ENCODE measurements at places on chromosomes 1 and 21. TPM values are rescaled to one million over a fixed set of nuclear protein-coding genes. Genes with fewer than 3 reads are reported as not detected.

The HRNR gene
- total RNA-seq = not detected

The PLA2G4A gene
- 0.40 TPM for total RNA-seq

GRCh38 chr1:114173680-114174079 lies 20.0 kb upstream of the SYT6 start:
- no peak for ATAC-seq

The APP gene
- total RNA-seq = 20.5 TPM

The GSTM2 gene
- total RNA-seq = 27.5 TPM

- ATAC-seq = peak; percentile 75
Observed at GRCh38 chr21:34967509-34968289, 81.4 kb downstream of the RUNX1 start.

DNA sequence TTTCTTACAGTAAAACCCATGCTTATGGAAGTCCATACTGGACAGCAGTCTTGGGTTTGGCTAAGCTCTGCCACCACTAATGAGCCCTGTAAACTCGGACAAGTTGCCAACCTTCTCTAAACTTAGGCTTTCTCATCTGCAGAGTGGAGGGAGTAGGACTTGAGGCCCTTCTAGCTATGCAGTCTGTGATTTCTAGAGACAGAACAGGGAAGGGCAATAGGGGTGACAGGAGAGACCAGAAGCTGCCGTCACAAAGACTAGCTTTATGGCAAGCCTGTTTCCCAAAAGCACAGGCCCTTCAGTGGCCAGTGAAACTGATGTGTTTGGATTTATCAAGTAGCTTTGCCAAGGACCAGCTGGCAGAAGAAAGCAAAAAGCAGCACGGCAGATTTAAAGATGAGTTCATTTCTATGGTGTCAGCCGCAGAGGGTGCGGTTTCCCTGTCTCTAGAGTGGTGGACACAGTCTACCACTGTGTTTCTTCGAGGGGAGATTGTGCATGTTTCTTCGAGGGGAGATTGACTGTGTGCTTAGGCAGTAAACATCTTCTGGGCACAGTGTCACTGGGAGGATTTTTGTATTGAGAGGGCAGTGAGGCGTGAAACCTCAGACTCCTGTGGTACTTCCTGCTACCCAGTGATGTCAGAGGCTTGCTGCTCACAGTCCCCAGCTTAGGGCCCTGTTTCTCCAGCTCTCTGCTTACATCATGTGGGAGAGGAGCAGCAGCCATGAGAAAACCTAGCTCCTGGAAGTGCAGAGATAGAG lies 119.0 kb downstream of the ROR1 start:
- no peak for ATAC-seq

The TMEM50A gene
- 76.3 TPM for total RNA-seq

- ATAC-seq = no peak
Observed at GRCh38 chr1:201344206-201345080, 33.0 kb downstream of the TNNT2 start.

DNA sequence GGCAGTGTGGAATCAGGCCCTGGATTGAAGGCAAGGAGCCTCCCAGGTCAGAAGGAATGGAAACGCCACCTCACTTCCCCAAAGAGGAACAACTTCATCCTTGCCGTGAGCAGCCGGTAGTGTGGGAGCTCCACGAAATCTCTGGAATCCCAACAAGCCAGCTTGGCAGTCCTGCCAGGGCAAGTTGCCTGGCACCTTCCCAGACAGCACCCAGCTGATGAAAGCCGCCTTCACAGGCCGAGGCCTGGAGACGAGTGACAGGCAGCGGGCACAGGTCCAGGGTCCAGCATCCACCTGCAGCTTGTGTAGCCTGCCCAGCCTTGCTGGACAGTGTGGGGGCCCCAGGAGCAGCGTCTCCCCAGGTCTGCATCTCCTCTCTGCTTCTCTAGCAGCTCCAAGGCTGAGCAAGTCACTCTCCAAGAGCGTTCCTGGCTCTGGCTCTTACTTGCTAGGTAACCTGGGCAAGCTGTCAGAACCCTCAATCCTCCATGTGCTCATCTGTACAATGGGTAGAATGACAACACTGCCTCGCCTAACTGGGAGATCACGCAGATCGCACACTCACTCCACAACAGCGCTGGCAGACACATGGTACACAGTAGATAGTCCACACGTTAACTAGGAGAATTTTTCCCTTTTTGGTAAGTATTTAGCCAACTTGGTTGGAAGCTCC lies 43.0 kb downstream of the ACOT7 start:
- no peak for ATAC-seq

Measured in activated T-helper 17 cell treated with anti-CD3 and anti-CD28 coated beads, Interleukin-2, amount 50 U/mL, for 72 hours (primary cell).